ENCODE measurements at places on chromosomes 11 and 22.

DNA sequence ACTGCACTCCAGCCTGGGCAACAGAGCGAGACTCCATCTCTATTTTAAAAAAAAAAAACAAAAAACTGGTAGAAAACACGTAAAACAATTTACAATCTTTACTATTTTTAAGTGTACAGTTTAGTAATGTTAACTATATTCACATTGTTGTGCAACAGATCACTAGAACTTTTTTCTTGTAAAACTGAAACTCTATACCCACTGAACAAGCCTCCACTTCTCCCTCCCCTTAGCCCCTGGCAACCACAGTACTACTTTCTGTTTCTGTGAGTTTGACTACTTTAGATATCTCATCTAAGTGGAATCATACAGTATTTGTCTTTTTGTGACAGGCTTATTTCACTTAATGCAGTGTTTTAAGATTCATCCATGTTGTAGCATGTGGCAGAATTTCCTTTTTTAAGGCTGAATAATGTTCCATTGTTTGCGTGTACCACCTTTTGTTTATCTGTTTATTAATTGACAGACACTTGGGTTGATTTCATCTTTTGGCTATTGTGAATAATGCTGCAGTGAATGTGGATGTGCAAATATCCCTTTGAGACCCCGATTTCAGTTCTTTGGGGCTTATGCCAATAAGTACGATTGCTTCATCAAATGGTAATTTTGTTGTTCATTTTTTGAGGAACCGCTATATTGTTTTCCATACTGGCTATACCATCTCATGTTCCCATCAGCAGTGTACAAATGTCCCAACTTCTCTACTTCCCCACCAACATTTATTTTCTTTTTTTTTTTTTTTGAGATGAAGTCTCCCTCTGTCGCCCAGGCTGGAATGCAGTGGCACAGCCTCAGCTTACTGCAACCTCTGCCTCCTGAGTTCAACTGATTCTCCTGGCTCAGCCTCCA is 11.0 kb downstream of the DDB2 start:
- DNase-seq = peak; percentile 54
- peaks cover 60% of the 10 kb centered on the region for H3K36me3 ChIP-seq
- no peaks in the 10 kb centered on the region for H3K27me3 ChIP-seq
- H3K27ac ChIP-seq = peak overlapping the region; percentile 74

GRCh38 chr22:41417622-41418390 is 28.8 kb downstream of the TOB2 start:
- no peak for DNase-seq
- H3K36me3 ChIP-seq = peaks cover 19% of the 10 kb centered on the region
- no peak overlapping the region for H3K4me3 ChIP-seq
- peaks cover 11% of the 10 kb centered on the region for H3K4me1 ChIP-seq
- H3K27ac ChIP-seq = peak overlapping the region; percentile 69

GRCh38 chr22:20456064-20456721 is 18.6 kb upstream of the SCARF2 start:
- H3K36me3 ChIP-seq = peaks cover 7% of the 10 kb centered on the region
- H3K4me3 ChIP-seq = no peak overlapping the region
- no peaks in the 10 kb centered on the region for H3K27me3 ChIP-seq
- peak overlapping the region; percentile 41 for H3K27ac ChIP-seq
- peaks cover 15% of the 10 kb centered on the region for H3K4me1 ChIP-seq
- DNase-seq = peak; percentile 83

DNA sequence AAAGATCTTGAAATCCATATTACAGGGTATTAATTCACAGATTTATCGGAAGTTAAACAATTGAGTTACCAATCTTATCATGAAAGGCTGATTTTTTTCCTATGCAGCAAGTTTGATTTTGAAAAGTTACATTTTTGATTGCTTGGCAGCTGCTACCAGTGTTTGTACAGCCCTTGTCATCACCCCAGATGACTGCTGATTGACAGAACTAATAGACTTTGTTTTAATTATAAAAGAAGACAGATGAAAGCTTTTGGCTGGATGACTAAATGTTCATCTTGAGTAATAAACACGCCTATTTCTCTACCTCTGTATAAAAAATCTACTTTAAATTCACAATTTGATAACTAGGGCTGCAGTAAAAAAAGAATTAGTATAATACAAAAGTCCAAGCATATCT is 259.7 kb downstream of the TTC28 start:
- H3K4me3 ChIP-seq = no peak overlapping the region
- no peak for DNase-seq
- peaks cover 3% of the 10 kb centered on the region for H3K27me3 ChIP-seq
- H3K27ac ChIP-seq = no peak overlapping the region
- no peaks in the 10 kb centered on the region for H3K36me3 ChIP-seq
- no peaks in the 10 kb centered on the region for H3K4me1 ChIP-seq

DNA sequence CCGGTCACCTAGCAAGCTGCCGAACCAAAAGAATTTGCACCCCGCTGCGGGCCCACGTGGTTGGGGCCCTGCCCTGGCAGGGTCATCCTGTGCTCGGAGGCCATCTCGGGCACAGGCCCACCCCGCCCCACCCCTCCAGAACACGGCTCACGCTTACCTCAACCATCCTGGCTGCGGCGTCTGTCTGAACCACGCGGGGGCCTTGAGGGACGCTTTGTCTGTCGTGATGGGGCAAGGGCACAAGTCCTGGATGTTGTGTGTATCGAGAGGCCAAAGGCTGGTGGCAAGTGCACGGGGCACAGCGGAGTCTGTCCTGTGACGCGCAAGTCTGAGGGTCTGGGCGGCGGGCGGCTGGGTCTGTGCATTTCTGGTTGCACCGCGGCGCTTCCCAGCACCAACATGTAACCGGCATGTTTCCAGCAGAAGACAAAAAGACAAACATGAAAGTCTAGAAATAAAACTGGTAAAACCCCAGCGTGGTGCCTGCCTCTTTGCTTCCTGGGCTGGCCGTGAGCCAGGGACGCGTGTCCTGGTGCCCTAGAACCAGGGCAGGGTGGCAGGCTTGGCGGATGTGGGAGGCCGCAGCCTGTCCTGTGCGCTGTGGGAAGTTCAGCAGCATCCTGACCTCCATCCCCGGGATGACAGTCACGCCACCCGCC is 13.2 kb downstream of the CCND1 start:
- no peaks in the 10 kb centered on the region for H3K4me1 ChIP-seq
- no peaks in the 10 kb centered on the region for H3K27me3 ChIP-seq
- H3K27ac ChIP-seq = no peak overlapping the region

- H3K27ac ChIP-seq = no peak overlapping the region
- no peaks in the 10 kb centered on the region for H3K27me3 ChIP-seq
- peak; percentile 24 for DNase-seq
- H3K36me3 ChIP-seq = peaks cover 9% of the 10 kb centered on the region
Observed at GRCh38 chr11:48081151-48082010, 101.0 kb downstream of the PTPRJ start.

DNA sequence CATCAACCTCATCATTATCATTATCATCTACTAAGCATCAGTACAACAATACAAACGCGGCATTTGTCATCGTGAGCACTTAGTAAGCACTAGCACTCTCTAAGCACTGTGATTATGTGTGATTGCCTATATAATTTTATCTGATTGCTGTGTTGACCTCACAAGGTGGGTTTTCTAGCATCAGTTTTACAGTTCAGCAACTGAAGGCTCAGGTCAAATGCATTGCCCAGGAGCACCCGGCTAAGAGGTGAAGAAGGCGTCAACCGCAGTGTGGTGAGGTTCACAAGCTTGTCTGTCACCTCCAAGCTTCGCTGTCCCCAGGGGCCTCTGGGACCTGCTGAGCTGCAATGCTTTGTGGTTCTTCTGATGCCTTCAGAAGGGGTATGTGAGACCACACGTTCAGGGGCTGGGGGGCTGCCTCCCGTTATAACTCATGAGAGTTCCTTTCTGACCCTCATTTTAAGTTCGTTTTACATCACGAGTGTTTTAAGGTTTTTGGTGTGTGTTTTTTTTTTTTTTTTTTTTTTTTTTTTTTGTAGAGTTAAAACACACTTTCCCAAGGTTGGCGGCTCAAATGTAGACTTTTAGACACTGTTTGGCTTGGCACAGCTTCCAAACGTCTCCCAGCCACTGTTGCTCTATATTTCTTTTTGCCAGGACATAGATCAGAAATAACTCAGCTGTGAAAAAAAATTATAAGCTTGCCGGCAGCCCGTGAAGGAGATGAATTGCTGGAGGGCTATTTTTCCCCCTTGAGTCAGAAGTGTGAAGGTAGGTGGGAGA is 33.8 kb upstream of the SCUBE1 start:
- H3K27me3 ChIP-seq = peaks cover 30% of the 10 kb centered on the region
- DNase-seq = peak; percentile 75
- no peak overlapping the region for H3K27ac ChIP-seq
- H3K36me3 ChIP-seq = no peaks in the 10 kb centered on the region
- H3K4me3 ChIP-seq = no peak overlapping the region
- H3K4me1 ChIP-seq = peaks cover 25% of the 10 kb centered on the region

Data from activated CD8-positive, alpha-beta T cell treated with anti-CD3 and anti-CD28 coated beads for 36 hours (primary cell).